Kidney tubule cell (primary cell): ENCODE measurements at places on chromosomes 16 and 17.

GRCh38 chr17:7833795-7834541 lies at the start of gene KDM6B:
TSS of gene KDM6B (plus strand) at chr17:7834217. CDS start at chr17:7845555, 11,338 bp downstream.
- DNase-seq, result peak; percentile 89

DNA sequence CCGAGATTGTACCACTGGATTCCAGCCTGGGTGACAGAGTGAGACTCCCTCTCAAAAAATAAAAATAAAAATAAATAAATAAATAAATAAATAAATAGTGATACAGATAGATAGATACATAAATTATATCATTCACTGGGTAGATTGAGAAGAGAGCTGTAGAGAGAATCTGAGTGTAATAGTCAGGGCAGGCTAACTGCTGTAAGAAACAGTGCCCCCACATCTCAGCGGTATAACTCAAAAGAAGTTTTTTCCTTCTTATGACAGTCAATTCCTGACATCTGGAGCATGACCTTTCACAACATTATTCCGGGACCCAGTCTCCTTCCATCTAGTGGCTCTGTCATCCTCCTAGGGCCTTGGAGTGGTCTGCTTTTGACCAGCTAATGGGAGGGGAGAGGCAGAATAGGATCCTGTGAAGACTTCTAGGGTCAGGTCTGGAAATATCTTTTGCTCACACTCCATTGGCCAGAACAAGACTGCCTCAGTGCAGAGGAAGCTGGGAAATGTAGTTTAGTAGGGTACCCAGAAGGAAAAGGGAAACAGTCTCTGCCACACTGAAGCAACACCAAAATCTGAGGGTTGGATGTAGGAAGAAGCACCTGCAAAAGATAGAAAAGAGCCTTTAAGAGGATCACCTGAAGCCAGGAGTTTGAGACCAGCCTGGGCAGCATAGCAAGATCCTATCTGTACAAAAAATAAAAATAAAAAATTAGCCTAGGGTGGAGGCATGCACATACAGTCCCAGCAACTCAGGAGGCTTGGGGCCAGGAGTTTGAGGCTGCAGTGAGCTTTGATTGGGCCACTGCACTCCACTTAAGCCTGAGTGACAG lies 3.0 kb upstream of the QPRT start:
- DNase-seq, result peak; percentile 25

DNA sequence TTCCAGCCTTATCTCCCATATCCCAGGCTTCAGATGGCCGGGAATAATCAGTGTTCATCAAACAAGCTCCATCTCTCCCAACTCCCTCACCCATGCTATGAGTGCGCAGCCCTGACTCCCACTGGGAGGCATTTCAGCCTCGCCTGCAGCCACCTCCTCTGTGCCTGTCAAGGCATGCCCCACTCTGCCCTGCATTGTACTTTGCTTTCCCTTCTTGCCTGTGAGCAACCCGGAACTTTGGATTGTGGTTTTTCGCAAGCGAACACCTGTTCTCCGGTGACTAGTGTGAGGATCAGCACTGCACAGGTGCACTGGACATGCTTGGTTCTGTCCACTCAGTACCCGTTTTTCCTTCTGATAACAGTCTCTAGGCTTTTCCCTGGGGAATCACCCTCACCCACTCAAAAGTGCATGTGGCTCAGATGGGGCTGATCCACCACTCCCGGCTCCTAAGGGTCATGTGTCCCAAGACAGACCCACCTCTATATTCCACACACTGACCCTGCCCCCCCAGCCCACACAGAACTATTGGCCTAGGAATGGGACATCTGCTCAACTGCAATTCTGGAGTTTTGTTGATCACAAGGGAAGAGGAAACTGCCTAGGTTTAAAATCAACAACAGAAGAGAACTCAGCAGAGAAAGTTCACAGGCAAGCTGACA lies 9.1 kb downstream of the CHST6 start:
- no peak for DNase-seq

DNA sequence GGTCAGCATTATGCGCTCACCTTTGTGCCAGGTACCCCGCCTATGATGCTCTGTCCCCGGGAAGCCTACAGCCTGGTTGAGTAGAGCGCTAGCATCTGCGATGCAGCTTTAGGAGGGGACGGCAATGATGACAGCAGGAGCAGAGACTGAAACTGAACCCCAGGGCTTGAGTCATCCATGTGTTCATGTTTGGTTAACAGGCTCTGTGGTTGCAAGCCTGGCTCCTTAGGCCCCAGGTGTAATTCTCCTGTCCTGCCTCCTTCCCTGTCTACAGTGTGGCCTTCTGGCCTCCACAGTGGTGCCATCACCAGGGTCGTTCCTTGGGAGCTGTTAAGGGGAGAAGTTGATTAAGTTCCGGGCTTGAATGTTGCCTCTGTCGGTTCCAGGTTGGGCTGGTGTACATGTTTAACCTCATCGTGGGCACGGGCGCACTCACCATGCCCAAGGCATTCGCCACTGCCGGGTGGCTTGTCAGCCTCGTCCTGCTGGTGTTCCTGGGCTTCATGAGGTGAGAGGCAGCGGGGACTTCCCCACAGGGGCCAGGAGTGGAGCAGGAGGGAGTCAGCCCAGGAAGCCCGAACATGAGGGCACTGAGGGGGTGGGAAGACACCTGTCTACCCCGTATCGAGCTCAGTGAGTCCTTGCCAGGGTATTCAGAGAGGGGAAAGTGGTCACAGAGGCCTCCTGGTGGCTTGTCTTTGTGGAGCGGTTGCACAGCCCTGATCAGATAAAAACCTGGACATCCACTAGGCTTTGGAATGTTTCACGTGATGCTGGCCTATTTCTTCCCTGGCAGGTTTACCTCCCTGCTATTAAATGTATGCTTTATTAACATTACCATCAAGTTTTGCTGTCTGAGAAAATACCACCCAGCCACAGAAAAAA lies 9.2 kb upstream of the NAT9 start:
- DNase-seq, result peak; percentile 25

GRCh38 chr16:14629612-14629918 lies 495 bp downstream of the PARN start:
- DNase-seq, result no peak

DNA sequence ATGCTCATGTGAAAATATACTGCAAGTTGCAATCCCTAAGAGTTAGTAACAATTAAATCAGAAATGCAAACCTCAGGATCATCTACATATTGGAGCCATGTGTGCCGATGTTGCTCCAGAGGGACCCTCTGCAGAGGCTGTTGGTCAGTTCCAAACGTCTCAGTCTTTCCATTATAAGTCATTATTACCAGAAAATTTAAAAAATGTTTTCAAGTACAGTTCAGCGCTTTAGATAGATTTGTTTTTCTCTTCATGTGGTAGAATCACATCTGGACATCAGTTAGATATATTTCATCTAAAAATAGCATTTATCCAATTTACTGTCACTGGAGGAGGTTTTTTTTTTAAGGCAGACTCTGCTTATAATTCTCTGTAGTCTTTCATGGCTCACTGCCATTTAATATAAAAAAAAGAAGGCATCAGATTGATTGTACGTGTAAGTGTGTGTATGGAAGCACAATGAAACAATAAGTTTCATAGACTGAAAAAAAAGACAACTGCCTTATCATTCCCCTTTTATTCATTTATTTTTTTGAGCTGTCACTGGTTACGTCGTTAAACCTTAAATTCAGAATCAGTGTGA lies 46.1 kb upstream of the MARCHF10 start:
- no peak for DNase-seq
